Stimulated activated CD8-positive, alpha-beta memory T cell treated with anti-CD3 and anti-CD28 coated beads, Interleukin-7, amount 100 ng/mL, for 4 hours (primary cell): ENCODE measurements at places on chromosomes 4 and X.
A peak's percentile ranks its signal among the peaks of the same experiment; 100 is the strongest.

DNA sequence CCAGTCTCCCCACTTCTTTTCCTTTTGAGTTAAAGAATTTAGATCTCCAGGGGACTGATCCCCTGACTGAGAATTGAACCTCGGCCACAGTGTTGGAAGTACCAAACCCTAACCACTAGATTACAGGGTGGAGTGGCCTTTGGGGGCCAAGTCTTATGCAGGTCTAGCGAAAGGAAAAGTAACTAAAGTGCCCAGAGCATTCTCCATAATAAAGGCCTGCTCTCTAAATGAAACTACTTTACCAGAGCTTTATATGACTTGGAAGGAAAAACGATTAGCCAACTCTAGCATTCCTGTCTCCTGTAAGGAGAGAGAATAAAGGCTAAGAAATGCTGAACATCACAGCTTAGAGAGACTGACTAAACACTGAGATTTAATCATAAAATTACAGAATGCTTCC lies 788.0 kb downstream of the C4orf33 start:
- DNase-seq: no peak

DNA sequence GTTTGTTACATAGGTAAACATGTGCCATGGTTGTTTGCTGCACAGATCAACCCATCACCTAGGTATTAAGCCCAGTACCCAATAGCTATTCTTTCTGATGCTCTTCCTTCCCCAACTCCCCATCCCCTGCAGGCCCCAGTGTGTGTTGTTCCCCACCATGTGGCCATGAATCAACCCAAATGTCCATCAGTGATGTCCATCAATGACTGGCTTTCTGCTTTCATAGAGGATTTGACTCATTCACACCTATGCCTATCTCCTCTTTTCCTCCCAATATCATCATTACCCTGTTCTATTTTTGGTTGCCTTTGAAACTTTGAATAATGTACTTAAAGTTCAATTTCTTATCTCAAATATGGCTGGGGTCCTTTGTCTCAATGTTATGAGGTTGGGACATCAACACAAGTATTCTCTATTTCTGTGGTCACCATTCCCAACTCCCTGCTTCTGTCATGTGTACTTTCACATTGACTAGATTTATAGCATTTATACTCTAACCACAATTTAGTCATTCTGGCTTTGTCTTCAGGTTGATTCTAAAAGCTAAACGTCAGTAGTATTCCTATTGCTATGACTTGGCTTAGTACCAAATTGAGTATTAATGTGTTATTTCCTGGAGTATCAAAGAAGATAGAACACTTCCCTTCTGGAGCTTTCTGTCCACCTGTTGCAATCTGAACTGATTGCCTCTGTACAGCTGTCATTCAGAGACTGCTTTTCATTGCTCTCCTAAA lies 107.2 kb downstream of the TAB3 start:
- no peak for DNase-seq

- no peak for DNase-seq
These were observed 987.2 kb downstream of the CCSER1 start for GRCh38 chr4:91114386-91114785.

GRCh38 chr4:103073792-103074438 lies 2.6 kb downstream of the SLC9B2 start:
- DNase-seq: no peak

- DNase-seq: no peak
These were observed 24.8 kb downstream of the LRBA start for GRCh38 chr4:150990250-150990649.

DNA sequence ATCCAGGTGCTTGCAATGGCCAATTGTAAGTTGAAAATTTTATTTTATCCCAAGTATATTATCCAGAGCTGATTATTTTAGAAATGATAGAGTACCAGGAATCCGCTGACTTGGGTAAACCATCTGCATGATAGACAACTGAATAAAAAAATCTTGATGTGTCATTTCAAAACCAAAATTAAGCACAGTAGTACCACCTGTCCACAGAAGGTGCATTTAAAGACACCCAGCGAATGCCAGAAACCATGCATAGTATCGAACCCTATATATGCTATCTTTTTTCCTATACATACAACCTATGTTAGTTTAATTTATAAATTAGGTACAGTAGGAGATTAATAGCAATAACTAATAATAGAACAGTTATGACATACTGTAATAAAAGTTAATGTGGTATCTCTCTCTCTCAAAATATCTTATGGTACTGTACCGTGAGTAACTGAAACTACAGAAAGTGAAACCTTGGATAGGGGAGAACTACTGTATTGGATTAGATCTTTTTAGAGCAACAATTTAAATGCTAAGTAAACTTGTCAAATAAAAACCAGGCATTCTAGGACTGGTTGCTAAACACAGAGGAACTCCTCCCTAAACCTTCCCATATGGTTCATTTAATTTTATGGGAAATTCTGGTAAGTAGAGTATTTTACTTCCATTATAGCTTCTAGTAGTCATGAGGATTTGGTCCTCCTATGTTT lies 6.2 kb downstream of the NEIL3 start:
- no peak for DNase-seq

GRCh38 chr4:165631912-165632311 lies 241.1 kb upstream of the TLL1 start:
- no peak for DNase-seq

GRCh38 chr4:183205709-183206108 lies 106.7 kb downstream of the WWC2 start:
- DNase-seq: no peak

GRCh38 chr4:15779306-15779705 lies 1.2 kb downstream of the CD38 start:
- DNase-seq: no peak

DNA sequence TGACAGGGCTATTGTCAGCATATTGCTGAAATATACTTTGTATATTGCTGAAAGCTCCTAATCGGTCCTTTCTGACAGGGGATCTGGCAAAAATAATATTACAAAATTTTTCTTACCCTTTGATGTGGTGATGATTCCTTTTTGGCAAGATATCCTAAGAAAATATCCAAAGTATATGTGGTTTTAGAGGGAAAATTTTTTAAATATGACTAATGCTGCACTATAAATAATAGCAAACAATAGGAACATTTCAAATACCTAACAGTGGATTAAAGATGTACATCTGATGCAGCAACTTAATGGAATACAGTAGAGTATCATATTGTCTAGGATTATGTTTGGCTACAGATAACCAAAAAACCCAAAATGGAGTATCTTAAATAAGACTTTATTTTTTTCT lies 49.6 kb downstream of the RRAGB start:
- DNase-seq: no peak

GRCh38 chr4:113639326-113639725 lies 122.2 kb downstream of the CAMK2D start:
- DNase-seq: no peak

DNA sequence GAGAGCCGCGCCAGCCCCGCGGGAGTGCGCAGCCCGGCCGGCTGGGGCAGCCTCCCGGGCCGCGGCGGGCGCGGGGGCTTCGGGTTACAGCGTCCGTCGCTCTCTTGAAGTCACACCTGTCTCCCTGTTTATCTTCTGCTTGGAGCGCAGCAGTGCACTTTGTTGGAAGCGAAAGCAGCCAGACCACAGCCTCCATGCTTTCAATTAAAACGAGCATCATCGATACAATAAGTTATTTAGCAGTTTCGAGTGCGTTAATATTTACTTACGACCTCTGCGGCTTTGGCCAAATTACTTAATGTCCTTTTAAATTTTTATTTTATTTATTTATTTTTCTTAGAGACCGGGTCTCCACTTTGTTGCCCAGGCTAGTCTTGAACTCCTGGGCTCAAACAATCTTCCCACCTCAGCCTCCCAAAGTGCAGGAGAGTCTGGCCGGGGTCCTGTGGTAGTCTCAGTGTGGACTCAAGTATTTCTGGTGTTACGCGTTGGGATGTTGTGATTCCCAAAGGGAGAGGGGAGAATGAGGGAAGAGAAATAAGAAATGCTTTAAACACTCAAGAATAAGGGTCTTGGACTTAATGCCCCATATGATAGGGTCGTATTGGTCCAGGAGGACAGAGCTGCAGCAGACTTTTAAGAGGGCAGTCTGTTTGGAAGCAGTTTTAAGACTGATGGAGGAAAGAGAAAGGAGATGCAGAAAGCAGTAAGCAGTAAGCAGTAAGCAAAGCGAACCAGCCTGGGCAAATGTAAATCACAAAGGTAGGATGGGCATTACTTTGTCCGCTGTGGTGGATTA lies 504 bp upstream of the PDLIM3 start:
- no peak for DNase-seq

GRCh38 chr4:142169216-142169615 lies 532.8 kb downstream of the IL15 start:
- DNase-seq: no peak

GRCh38 chr4:112860830-112861690 lies 188.4 kb upstream of the ANK2 start:
- DNase-seq: no peak

- no peak for DNase-seq
These were observed 55.1 kb upstream of the PGAM4 start for GRCh38 chrX:78024349-78025059.

DNA sequence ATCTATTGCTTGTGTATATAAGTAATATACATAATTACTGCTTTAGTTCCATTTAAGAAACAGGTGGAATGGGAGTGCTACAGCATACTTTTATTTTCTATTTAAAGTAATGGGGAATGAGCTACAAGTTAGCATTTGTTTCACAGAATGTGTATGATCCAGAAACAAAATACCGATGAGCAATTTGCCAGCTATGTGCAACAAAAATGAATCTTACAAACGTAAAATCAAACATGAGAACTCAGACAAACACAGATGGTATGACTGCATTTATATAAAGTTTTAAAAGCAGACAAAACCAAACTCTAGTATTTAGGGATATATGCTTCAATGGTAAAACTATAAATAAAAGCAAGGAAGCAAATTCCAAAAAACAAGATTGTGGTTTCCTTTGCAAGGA lies 141.7 kb downstream of the PAPSS1 start:
- no peak for DNase-seq

GRCh38 chr4:7103607-7104365 lies 35.9 kb upstream of the GRPEL1 start:
- DNase-seq: no peak

- no peak for DNase-seq
These were observed 25.2 kb downstream of the FOXR2 start for GRCh38 chrX:55648434-55648833.

DNA sequence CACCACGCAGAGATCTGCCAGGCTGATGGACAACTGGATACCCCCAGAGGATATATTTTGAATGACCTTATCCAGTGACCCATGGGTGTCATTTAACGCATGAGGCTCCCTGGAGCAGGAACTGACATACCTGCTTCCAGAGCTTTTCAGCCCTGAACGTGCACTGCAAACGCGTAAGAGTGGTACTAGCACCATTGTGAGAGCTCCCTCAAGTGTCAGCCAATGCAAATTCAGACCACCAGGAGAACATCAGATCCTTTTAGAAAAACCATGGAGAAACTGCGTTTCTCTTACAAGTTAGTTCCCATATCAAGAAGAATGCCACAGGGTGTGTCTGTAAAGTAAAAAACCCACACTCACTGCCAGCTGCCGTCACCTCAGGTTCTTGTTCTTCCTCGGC lies 7.3 kb downstream of the TREX2 start:
- no peak for DNase-seq

GRCh38 chr4:1090036-1090435 lies 23.3 kb downstream of the RNF212 start:
- no peak for DNase-seq

DNA sequence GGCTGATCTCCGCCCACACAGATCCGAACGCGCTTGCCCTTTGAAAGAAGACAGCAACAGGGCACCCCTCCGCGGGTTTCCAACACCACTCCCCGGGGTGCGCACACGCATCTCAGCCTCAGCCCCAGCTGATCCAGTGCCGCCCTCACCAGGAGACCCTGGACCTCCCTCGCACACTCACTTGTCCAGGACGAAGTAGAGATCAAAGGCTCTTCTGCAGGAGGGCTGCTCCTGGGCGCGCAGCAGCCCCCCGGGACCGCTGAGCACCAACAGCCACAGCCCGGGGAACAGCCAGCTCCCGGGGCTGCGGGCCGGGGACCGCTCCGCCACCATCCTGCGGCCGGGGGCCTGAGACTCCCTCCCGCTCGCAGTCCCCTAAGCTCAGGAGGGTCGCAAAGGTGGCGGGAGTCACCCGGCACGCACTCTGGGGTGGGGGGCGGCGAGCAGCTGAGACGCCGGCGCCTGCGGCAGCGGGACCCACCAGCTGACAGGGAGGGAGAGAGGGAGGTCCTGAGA lies 743 bp downstream of the ANTXR2 start:
- peak; percentile 43 for DNase-seq

DNA sequence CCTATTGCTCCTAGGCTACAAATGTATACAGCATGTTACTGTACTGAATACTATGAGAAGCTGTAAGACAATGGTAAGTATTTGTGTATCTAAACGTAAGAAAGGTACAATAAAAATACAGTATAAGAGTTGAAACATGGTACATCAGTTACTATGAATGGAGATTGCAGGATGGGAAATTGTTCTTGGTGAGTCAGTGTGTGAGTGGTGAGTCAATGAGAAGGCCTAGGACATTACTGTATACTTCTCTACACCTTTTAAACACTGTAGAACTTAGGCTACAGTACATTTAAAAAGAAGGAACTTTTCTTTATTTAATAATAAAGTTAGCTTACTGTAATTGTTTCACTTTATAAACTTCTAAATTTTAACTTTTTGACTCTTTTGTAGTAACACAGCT lies 2603.2 kb downstream of the PCDH7 start:
- DNase-seq: no peak

- no peak for DNase-seq
These were observed 95.4 kb upstream of the BANK1 start for GRCh38 chr4:101695176-101695575.

- no peak for DNase-seq
These were observed 51.6 kb upstream of the BLTP1 start for GRCh38 chr4:122100508-122100907.

DNA sequence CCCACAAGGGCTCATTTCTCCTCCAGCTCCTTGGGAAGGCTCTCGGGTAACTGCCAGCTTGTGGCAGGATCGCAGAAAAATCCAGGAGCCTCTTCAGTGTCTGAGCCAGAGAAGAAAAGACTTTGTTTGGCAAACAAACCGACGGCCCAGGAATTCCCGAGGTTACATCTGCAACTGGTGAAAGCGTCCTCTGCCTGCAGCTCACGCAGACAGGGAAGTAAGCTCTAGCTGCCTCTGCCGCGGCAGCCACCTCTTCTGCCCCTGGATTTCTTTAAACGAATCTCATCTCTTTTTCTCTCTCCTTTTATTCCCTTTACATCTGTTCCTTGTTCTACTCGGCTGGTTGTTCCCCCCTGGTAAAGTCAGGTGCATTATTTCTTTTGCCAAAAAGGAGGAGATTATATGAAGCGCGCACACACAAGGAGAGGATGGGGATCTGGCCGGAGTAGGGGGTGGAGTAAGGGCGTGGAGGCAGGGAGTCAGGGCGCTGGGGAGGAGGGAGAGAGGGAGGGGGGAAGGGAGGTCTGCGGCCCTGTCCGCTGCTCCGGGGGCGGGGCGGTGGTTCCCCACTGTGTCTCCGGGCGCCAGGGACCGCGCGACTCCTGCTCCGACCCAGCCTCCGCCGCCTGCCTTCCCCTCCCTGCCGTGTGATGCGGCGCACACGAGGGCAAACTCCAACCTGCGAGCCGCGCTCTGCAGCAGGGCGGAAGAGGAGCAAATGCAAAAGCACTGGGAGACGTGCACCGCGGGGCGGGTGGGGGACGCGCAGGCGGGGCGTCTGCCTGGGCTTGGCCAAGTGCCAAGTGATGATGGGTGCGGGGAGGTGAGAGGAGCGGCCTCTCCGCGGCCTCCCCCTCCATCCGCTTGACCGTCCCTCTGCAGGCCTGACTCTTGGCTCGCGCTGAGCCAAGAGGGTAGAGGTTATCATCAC lies at the start of gene DCHS2:
DCHS2 (minus strand) TSS at position 459 of the 931 bp plus-strand sequence; CDS start at position 15, 444 bp downstream.
- DNase-seq: no peak

- no peak for DNase-seq
These were observed 53.1 kb downstream of the BMP2K start for GRCh38 chr4:78829296-78829695.

- DNase-seq: peak; percentile 47
These were observed 24.9 kb downstream of the ALPK1 start for GRCh38 chr4:112321776-112322684.
